GM10248 (cell line): ENCODE measurements at places on chromosomes 4 and X.

- no peak for DNase-seq
Measured at GRCh38 chr4:156422576-156422975, 468.9 kb upstream of the CTSO start.

- DNase-seq, result no peak
Measured at GRCh38 chr4:39037941-39038340, 5.7 kb upstream of the TMEM156 start.

DNA sequence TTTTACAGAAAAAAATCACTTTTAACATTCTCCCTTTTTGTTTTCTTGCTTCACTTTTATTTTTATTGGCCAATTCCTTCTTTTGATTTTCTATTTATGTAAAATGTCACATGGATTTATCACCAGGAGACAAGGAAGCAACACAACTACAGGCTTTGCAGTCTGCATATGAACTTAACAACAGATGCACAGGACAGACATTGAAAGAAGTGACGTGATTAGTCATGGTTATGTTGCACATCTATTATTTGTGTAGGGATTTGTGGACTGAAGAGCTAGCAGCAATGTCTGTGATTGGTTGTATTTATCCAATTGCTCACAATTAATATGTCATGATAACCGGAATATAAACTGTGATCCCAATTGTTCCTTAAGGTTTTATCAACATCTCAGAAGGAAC is 147.8 kb upstream of the KLF3 start:
- no peak for DNase-seq

- DNase-seq, result no peak
Measured at GRCh38 chr4:157821814-157822213, 351.0 kb downstream of the GASK1B start.
